ENCODE measurements at places on chromosomes 4 and X. TPM values are rescaled to one million over a fixed set of nuclear protein-coding genes. Genes with fewer than 3 reads are reported as not detected.

P2RY10 gene
- not detected for total RNA-seq

FAAH2 gene
- total RNA-seq, result 0.65 TPM

ITM2A gene
- total RNA-seq, result 2.7 TPM

RHOXF2B gene
- total RNA-seq, result not detected

MID1 gene
- 23.9 TPM for total RNA-seq

UGT2B10 gene
- not detected for total RNA-seq

RBMXL3 gene
- not detected for total RNA-seq

NR0B1 gene
- total RNA-seq, result under 0.01 TPM

PAGE2B gene
- total RNA-seq, result not detected

GAGE12F gene
- total RNA-seq, result not detected

SULT1E1 gene
- total RNA-seq, result 555 TPM

DCAF12L2 gene
- 0.30 TPM for total RNA-seq

OTUD6A gene
- total RNA-seq, result not detected
